M059J (cell line): ENCODE measurements at places on chromosomes 3 and 15.
A peak's percentile ranks its signal among the peaks of the same experiment; 100 is the strongest.

DNA sequence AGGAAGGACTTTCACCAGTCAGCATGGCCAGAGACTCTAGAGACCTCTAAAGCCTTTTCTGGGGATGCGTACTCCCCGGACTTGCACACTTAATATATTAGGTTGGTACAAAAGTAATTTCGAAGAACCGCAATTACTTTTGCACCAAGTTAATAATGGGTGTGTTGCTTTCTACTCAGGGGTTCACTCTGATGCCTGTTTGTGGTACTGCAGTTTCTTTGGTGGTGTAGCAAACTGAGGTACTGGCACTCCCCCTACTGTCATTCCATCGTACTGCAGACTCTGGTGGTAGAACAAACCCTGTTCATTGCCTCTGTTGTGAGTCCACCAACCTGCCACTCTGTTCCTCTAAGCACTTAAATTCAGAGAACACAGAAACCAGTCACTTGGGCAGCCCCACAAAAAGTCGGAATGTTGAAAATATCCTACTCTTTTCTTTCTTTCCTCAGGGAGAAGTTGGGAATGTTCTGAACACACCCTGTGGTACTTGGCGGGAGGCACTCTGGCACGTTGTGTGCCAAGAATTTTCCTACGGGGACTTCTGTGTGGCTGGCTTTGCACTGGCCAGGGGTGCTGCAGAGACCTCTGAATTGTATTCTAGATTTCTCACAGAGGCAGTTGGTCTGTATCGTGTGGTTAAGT, 46.3 kb downstream of the GABRG3 start:
- DNase-seq: peak; percentile 40

GRCh38 chr15:25847051-25847450, 16.1 kb downstream of the ATP10A start:
- no peak for DNase-seq

DNA sequence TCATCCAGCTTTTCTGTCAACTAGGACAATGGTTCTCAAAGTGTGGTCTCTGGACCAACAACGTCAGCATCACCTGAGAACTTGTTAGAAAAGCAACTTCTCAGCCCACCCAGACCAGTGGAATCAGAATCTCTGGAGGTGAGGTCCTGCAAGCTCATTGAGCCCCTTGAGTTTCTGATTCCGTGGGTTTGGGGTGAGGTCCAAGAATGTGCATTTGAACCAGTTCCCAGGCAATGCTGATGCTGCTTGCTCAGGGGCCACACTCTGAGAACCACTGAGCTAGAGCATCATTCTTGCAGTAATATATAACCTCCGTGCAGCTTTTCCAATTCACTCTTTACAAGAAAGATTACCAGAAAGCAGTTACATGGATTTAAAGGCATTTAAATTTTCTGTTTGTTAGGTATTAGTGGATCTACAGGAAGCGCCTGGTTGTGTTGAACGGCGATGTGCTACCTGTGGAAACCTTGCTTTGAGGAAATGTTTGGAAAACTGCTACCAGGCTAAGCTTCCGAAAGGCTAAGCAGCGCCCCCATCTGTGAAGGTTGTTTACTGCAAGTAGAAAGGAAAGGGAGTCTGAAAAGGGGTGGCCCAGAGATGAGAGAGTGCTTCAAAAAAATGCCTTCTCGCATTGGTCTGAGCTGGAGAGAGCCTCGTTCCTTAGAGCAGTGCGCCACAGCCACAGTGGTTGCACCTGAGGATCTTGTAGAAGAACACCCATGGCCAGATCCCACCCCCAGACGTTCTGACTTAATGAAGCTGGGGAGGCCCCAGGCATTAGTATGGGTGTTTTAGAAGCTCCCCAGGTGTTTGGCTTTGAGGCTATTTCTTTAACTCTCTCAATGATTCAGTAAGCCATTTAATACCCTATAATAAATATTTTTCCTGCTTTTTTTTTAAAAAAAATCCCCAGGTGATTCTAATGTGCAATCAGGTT, 50.0 kb downstream of the RLBP1 start:
- peak; percentile 47 for DNase-seq

DNA sequence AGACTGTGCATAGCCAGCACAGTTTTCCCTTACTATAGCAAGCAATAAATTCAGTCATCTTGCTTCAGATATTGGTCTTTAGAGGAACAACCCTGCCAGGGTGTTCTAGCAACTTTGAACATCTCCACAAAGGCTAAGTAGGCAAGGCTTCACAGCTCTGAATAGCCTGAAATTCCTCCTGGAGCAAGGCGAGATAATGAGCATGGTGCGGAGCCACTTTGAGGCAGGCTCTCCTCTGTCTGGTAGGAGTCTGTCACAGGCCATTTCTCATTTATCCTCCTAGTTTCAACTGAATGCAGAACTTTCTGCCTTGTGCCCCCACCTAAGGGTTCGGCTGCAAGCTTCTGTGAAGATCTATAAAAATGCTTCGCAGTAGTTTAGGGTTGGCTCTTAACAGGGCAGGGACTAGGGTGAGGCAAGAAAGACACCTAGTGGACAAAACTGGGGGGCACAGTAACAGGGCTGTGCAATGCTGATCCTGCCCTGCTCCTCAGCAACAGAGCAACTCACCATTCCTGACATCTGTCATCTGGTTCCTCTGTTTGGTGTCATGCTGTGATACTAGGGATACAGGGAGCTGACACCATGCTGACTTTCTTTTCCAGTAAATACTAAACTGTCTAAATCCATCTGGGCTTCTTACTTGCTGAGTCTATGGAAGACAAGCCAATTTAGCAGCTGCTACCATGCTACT, 16.6 kb upstream of the EHHADH start:
- peak; percentile 44 for DNase-seq

DNA sequence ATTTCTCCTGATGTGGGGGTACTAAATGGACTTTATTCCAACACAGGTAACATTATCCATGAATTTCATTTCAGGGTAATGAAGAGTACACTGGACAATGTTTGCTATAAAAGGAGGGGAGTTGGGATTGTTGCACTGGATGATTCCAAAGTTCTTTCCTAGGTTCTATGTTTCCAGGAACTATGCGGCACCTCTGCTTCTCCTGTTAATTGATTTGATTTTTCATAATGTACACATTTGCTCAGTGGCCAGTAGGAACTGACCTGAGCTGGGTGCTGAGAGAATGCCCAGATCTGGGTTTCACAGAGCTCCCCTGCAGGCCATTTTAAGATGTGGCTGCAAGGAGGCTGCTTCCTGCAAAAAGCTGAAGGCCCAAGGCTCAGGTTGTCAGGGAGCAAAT, 171.7 kb downstream of the KLF13 start:
- DNase-seq: no peak

DNA sequence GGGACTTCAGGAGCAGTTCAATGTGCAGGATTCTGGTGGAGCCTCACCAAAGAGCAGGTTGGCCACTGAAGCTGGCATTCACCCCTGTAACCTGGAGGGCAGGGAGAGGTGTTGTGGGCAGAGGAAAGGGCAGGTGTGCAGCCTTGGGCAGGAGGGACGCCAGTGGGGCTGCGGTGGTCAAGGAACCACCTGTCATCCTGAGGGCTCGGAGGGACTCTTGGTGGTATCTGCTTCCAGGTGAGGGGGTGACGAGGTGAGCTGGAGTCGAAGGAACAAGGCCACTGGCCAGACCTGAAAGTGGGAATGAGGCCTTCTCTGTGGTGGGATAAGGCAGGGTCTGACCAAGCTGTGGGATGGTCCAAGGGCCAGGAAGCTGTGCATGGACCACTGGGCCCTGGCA, 269.5 kb downstream of the PLCL2 start:
- DNase-seq: no peak

DNA sequence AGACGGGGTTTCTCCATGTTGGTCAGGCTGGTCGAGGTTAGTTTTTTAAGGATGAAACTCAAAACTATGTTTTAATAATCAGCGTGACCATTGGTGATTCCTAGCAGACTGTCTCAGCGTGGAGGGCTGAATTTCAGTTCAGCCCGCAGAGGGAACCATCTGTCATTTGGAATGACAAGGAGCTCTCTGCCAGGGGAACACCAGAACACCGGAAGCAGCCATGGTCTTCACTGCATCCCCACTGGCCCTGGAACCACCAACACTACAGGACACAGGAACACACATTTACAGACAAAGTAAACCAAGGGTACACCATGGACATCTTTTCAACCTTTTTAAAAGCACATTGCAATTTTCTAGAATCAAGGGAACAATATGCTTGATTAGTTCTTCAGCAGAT, 424.7 kb downstream of the FHIT start:
- DNase-seq: no peak

DNA sequence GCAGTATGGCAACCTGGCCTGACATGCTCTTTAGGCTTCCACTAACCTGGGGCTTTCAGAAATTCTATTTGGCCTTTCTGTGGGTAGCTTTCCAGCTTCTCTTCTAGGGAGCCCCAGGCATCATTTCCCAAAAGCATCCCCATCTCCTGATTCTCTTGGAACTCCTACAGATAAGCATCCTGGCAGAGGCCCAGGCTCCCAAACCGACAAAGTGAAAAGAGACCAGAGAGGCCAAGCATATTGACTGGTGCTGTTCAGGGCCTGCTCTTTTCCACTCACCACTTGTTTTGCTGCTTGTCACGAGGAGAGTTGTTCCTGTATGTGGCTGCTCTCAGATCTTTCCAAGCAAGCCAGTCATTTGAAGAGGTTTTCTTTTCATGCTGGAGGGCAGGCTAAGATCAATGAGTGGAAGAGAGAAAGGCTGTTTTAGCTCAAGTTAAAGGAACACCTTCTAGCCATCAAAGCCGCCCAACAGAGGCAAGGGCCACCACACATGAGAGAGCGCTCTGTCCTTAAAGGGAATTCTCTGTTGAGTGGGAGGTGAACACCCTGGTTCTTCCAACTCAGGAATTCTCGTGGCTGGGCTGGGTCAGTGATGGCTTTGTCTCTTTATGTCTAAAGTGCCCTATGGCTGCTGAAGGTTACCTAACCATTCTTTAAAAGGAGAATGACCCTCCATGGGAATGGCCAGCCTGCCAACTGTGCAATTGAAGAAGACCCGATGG, 31.1 kb upstream of the NR2E3 start:
- no peak for DNase-seq

DNA sequence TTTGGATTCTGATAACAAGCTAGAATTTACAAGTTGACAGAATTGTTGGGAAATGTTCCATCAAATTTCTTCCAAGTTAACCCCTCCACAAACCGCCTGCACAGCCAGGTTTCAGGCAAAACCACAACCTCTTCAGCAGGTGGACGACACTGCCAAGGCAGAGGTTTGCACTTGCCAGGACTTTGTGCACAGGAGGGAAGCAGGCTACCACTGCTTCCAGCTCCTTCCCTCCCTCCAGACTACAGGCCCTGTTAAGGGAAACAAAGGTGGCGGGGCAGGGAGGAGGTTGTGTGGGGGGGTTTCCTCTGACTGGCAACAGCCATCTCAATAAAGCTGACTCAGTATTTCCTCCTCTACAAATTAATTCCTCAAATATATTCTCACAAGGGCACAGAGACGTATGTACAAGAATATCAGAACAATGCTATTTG, 42.2 kb downstream of the TBC1D2B start:
- no peak for DNase-seq

DNA sequence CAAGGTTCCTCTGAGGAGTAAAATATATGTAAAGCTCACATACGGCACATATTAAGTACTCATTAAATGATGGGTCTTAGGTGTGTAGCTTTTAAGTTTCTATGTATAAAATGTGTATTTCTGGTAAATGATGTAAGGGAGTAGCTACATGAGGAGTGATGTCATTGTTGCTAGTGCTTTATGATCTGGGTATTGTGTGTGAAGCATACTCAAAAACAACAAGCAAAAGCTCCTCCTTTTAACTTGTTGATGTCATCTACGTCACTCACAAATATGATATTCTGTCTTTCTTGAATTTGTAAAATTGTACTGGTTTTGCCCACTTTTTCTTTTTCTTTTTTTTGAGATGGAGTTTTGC, 1.4 kb upstream of the HERC1 start:
- DNase-seq: no peak

DNA sequence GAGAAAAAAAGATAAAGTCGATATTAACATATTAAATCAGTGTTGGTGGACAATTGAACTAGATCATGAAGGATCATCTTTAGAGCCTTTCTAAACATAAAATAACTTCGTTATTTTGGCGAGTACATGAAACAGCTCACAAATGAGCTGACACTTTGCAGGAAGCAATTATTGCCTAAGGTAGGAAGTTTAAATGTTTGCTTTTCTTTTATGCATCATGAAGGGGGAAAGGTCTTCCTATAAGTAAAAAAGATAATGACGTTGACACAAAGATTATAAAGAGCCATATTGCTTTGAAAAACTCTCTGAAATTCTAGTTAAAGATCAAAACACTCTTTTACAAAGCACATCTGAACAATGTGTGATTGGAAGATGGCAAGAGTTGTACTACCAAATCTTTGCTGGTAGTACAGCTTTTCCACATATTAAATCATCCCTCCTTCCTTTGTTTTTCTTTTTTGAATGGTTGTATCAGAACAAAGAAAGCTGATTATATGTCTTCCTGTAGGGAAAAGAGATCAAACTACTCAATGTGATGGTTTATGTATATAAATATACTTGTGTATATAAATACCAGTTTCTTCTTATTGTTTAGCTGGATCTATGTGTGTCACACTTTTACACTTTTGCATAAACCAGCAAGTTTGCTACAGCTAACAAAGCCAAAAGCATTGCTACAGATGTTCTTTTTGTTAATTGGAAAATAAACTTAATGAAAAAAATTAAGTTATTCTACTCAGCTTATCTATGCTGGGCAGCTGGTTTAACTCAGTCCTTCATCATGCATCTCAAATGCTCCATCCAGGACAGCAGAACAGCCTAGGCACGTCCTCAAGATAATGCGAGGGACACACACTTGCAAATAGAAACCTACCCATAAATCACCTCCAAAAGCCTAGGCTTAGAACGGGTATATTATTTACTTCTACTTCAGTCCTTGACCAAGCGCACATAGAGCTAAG, 850.8 kb upstream of the ROBO1 start:
- no peak for DNase-seq

DNA sequence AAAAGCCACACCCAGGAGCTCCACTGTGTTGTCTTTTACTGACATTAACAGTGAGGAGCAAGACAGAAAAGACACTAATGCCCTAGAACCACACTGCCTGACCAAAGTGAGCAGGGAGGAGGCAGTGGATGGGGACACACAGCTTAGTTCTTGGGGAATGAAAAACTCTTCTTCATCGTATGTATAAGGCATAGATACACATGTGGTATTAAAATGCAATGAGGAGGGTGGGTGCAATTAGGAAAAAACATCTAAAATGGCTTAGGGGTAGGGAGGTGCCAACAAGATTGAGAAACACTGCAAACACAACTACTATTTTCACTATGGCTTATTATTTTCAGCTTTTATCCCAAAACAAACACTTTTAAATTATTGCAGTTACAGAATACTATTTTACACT, 15.5 kb downstream of the KLHL25 start:
- no peak for DNase-seq

DNA sequence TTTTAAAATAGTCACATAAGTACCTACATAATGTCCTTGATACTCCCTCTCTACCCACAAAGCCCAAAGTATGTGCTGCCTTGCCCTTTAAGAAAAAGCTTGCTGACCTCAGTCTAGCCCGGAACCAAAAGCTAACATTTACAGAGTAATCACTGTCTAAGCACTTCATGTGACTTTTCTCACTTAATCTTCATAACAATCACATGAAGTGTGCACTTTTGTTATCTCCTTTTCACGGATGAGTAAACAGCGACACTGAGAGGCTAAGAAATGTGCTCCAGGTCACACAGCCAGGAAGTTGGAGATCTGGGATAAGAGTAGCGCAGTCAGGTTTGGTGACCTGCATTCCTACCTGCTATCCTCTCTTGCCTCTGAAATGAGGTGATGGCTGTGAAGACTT, 194.0 kb downstream of the ITPR1 start:
- peak; percentile 11 for DNase-seq

- DNase-seq: peak; percentile 79
Observed at GRCh38 chr3:98961161-98962155, 60.0 kb upstream of the DCBLD2 start.
